ENCODE measurements at places on chromosomes 16 and 17.

DNA sequence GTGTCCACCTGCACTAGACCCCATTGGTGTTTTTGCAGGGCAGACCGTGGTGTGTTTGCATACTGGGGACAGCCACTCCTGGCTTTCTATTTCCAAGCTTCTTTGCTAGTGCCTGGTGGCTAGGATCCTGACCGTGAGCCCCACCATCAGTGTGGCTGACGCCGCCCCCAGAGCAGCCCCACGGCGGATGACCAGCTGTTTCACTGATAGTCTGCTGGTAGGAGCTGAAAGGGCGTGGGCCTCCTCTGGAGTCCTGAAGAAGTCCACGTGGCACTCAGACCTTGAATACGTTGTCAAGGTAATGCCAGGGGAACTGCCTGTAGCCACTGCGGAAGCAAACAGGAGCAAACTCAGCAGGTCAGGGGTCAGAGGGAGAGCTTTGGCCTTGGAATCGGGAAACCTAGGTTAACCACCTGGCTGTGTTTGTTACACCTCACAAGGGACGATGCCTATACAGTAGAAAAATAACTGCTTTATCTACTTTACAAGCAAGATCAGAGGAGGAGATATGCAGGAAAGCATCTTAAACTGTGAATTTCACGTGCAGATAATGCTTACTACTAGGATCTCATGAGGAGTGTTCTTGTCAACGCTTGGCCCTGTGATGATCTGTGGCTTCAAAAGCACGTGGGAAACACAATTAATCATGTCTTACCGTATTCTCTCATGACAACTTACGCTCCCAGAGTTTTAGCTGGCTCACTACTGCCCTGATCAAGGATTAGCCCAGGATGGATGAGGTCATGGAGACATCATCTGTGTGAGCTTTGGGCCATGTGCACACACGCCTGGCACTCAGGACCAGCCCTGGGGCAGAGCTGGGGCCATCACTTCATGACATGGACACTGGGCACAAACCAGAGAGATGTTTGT is 30.3 kb downstream of the ALDH3A2 start:
- DNase-seq = no peak

GRCh38 chr17:41678411-41678906 is 10.2 kb upstream of the EIF1 start:
- no peak for DNase-seq

GRCh38 chr17:76736349-76737081 is 616 bp downstream of the SRSF2 start:
- DNase-seq = peak; percentile 66

DNA sequence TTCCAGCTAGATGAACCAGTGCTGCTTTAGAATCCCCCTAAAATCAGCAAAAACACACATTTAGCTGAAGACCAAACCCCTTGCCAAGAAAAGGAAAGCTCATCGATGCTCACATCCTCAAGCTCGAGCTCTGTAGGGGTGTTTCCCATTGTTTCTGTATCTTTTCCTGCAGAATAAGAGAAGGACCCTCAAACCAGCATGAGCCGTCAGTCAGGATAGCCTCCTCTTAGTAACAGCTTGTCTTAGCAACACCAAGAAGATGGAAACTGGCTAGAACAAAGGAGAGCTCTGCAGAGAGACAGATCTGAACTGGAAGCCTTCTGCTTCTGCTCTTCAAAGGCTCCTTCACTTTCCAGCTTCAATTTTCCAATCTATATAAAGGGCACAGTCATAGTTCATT is 32.0 kb downstream of the VAT1L start:
- no peak for DNase-seq
